ENCODE measurements at places on chromosomes 6 and 20.

GRCh38 chr6:14283600-14284235 lies 166.1 kb downstream of the CD83 start:
- no peak for DNase-seq

DNA sequence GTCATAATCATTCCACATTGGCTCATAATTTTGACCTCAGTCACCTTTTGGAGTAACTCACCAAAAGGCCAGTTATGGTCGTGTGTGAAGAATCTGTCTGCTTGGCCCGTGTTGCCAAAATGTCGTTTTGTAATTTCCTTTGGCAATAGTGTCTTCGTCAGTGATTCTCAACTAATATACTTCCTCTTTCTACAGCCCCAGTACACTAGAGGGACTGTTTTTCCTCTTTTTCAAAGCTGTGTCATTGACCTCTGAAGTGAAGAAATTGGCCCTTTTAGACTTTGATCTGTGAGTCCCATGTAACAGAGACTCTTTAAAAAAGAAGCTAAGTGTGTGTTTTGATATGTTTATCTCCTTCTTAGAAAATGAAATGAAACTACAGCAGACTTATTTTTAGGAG lies 5.2 kb downstream of the FOXO3 start:
- peak; percentile 30 for DNase-seq

- no peak for DNase-seq
Observed at GRCh38 chr6:84466511-84466910, 239.1 kb upstream of the CEP162 start.

GRCh38 chr20:22459754-22460153 lies 124.6 kb downstream of the FOXA2 start:
- no peak for DNase-seq

DNA sequence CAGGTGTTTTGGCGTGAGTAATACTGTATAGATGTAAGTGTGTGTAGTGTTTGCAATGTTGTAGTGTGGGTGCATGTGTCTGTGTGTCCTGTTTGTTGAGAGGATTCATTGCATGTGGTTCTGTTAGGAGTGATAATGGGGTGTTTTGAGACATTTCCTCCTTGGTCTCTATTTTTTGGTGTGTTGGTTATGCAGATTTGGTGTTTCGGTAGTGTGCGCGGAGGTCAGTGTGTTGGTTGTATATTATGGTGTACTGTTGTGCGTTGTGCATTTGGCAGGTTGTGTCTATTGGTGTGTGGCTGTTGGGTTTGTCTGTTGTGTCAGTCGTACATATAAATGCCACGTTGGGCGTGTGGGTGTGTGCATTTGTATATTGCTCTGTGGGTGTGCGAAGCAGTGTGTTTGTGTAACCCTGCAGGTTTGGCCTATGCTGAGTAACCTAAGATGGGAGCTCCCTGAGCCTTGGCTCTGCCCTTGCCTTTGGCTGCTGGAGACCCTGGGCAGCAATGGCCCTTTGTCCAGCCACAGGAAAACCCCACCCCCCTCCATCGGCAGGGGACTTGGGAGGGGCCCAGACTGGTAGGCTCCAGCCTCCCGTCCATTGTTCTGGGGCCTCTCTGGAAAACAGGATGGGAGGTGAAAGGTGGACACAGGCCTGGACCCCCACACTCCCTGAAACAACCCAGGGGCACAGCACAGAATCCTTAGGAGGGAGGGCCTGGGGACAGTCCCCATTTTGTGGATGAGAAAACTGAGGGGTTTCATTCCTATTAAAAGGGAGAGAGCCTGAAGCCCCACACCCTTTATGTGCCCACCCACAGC lies 10.3 kb upstream of the ID1 start:
- no peak for DNase-seq

DNA sequence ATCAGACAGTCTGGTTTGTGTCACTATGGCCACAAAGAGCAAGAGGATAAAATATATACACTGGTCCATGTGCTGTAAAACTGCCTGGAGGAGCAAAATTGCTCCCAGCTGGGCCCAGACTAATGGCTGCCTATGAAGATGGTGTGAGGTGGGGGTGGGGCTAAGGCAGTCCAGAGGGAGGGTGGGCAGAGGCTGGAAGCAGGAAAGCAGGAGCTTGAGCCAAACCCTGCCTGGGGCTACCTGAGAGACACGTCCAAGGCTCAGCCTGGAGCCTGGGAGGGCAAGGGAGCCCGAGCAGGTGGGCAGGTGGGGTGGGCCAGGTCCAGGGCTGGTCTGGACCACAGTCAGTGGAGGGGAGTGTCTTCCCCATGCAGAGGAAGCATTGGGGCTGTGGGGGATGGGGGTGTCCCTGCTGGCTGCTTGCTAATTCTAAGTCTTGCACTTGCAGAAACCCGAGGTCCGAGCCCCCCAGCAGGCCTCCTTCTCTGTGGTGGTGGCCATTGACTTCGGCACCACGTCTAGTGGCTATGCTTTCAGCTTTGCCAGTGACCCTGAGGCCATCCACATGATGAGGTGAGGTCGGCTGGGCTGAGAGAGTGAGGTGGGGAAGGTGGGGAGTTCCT lies 9.5 kb downstream of the HSPA12B start:
- DNase-seq = no peak

- DNase-seq = no peak
Observed at GRCh38 chr20:17445543-17445942, 85.6 kb downstream of the BFSP1 start.

GRCh38 chr6:133360194-133360593 lies 119.0 kb downstream of the EYA4 start:
- DNase-seq = no peak

DNA sequence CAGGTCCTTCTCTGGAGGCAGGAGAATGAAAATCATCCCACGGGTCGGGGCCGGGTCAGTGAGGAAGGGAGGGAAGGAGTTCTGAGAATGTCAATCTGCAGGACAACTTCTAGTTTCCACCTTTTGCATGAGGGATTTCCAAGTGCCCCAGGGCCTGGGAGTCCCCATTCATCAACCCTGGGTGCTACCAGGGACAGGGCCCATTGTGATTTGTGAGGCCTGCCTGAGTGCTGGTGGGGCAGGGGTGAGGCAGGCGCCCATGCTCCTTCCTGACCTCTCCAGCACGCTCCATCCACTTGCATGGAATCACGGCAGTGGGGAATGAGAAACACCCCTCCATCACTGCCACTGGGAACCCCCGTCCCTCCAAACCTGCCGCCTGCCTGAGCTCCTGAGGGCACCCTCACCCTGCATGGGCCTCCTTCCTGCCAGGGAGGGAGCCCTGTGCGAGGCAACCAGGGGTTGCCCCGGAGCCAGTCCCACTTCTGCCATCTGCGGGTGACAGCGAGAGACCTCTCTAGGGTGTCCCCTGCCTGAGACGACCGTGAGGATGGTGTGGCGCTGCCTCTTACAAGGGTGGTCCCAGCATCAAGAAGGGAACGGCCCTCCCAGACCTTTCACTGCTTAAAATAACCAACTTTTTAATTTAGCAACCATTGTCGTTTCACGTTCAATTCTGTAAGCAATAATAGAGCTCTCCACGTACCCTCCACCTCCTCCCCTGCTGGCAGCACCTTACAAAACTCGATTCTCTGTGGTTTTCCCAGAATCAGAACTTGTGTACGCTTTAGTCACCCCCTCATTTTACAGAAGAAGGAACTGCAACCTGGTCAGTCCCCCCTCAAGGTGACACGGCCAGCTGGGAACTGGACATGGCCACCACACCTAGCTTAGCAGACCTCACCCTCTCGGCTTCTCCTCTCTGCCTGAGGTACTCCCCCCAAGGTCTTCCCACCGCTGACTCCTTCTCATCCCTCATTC lies 28.6 kb downstream of the PMEPA1 start:
- peak; percentile 77 for DNase-seq

- no peak for DNase-seq
Observed at GRCh38 chr6:149231778-149232177, 85.7 kb upstream of the TAB2 start.

- peak; percentile 85 for DNase-seq
Observed at GRCh38 chr20:32674362-32674789, 635 bp upstream of the C20orf203 start.

DNA sequence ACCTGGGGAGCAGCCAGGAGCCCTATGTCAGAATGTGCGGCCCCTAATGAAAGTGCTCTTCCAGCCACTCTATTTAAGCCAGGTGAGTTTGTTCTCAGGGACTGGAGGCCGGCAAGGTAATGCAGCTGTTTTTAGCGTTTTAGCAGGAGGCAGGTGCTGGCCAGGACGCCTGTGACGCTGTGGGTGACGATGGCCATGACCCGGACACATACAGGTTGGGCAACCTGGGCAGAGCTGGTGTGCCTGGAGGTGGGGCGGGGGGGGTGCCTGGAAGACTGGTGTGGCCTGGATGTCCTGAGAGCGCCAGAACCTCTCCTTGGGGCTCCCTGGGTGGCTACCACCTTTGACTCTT lies 51.7 kb downstream of the RBM38 start:
- no peak for DNase-seq

GRCh38 chr6:151690303-151690702 lies 117.2 kb upstream of the ESR1 start:
- peak; percentile 35 for DNase-seq

- no peak for DNase-seq
Observed at GRCh38 chr20:57443349-57444265, 52.4 kb downstream of the RBM38 start.

- DNase-seq = no peak
Observed at GRCh38 chr20:19012676-19013075, 199.1 kb downstream of the SCP2D1 start.

DNA sequence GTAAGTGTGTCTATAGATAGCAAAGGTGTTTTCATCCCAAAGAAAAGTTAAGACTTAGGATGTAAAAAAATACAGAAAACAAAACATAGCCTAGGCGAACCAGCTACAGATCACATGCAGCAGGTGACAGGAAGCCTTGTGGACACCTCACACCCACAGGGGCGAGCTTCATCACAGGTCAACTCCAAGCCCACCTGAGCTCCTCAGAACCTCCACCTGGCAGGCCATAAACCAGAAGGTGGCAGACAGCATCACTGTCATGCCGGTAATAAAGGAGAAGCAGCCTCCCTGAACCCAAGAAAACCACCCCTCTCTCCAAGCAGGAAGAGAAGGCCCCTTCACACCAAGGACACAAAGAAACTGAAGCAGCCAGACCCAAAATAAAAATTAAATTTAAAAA lies 1.0 kb downstream of the RALGAPA2 start:
- peak; percentile 17 for DNase-seq

GRCh38 chr6:128491610-128492206 lies 28.7 kb downstream of the PTPRK start:
- DNase-seq = no peak

- peak; percentile 30 for DNase-seq
Observed at GRCh38 chr6:122838060-122838780, 49.2 kb downstream of the SMPDL3A start.

DNA sequence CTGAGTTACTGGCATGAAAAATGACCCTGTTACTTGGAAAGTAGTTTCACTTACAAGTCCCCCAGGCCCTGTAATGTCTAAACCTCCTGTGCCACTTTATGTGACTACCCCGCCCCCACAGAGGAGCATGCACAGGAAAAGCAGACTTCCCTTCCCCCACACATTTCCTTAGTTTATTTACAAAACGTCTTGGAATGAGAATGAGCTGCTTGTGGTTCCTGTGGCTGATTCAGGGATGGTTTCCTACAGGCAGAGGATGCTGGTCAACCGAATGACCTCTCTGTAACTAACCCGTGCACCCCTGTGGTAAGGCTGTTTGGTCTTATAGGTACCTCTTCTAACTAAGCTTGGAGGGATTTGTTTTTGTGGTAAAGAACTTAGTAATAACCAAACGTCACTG lies 28.5 kb downstream of the RSPO3 start:
- DNase-seq = no peak
